ENCODE measurements at places on chromosomes 5 and 9.

- no peak for DNase-seq
Observed at GRCh38 chr9:93994132-93994531, 39.0 kb upstream of the BARX1 start.

- DNase-seq: no peak
Observed at GRCh38 chr9:132090771-132091170, 11.1 kb upstream of the MED27 start.

GRCh38 chr5:176704817-176705216 is 57.5 kb downstream of the TSPAN17 start:
- DNase-seq: no peak

DNA sequence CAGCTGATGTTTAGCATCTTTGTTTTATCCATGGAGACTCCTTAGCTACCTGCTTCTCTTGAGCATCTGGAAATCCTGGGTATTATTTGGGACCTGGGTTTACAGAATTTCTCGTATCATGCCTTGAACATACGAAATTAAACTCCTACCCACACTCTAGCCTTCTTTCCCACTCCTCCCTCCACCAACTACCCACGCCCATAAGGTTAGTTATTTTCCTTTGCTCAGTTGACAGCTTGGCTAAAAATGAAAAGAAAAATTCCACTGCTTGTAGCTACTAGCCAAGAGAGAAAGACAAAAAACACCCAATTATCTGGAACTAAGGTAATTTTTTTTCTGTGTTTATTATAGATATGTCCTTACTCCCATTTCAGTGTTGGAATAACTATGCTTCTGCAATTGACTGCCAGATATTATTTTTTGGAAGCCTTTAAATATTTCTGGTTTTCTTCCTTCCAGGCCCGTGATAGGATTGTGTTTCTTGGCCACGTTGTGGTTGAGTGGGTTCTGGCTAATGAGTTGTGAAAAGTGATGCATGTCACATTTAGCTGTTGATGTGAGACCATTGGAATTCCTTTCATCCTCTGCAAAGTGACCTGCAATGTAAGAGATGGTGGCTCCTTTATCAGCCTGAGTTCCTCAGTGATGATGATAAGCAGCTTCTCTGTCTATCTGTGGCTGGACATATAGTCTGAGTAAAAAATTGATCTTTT is 308.1 kb downstream of the LRRC70 start:
- DNase-seq: no peak

DNA sequence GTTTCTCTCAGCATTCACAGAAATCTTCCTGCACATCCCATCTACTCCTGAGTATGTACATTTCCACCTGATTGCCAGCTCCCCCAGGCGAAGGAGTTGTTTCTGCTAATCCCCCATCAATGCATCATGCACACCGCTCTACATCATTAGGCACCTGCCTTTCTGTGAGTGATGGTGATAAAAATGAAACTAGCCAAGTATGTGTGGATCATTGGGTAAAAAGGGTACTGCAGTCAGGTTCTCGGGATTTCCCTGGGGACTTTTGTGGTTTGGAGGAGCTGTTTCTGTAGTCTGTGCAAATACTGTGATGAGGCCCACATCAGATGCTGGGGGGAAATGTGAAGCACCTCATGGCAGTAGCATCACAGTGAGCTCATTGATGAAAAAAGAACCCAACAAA is 30.4 kb downstream of the CAMK4 start:
- DNase-seq: no peak

DNA sequence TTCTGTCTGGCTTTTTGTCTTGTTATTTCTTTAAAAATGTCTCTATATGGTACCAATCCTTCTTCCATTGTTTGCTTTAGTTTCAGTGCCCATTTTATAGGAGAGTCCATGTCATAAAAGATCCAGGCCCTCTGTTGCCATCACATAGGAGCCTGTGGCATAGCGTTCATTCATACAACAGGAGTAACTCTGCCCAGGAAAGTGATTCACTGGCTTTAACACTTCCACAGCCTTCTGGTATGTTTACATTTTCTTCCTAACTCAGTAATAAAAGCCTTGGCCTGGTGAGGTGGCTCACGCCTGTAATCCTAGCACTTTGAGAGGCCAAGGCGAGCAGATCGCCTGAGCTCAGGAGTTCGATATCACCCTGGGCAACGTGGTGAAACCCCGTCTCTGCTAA is 519.3 kb upstream of the PTGER4 start:
- DNase-seq: no peak

- DNase-seq: peak; percentile 57
Observed at GRCh38 chr9:5586391-5586802, 42.5 kb upstream of the RIC1 start.

DNA sequence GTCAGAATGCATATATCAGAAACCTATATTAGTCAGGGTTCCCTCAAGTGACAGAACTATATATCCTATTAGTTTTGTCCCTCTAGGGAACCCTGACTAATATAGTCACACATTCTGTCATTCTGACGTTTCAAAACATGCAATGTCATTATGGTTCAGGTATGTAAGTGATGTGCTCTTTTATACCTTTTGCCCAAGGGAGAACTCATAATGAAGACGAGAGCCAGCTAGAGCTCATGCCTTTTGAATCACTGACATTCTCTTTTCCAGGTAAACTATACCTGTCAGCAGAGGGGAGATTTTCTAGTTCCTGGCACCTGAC is 576.7 kb downstream of the LRRC70 start:
- no peak for DNase-seq

- no peak for DNase-seq
Observed at GRCh38 chr5:8912106-8912505, 633.8 kb downstream of the SEMA5A start.

GRCh38 chr9:94199776-94200175 is 59.3 kb upstream of the ZNF169 start:
- no peak for DNase-seq

- DNase-seq: no peak
Observed at GRCh38 chr9:3124001-3124400, 280.1 kb upstream of the PUM3 start.

- DNase-seq: no peak
Observed at GRCh38 chr5:6013506-6013905, 364.8 kb downstream of the MED10 start.

GRCh38 chr9:23254404-23255184 is 571.4 kb downstream of the ELAVL2 start:
- DNase-seq: no peak

GRCh38 chr5:144120661-144121180 is 49.7 kb downstream of the YIPF5 start:
- DNase-seq: no peak

DNA sequence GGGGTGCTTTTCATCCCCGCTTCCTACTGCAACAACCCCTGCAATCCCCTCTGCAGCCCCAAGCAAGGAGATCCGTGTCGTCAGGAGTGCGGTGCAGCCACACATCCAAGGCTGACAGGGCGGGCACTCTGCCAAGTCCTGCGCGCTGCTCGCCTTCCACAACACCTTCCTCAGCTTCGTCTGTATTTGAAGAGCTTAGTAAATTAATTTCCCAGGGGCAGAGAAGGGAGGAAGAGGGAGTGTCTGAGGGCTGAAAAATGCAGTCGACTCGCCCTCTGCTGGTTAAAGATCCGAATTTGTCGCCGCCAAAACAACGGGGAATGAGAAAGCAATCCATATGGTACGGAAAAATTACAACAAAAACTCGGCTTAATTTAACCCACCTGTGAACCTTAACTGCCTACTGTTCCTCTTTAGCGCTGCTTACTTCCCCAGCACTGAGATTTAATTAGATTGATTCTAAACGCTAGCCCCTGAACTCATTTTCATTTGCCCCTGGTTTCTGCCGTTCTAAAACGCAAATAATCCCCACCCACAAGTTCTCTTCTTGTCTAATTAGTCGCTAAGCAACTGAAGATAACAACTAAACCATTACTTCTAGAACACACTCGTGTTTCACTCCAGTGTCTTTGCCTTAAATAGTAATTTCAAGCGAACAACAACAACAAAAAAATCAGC is 10.9 kb upstream of the PCDHB1 start:
- DNase-seq: no peak

GRCh38 chr9:69757996-69758675 is 1.7 kb downstream of the PTAR1 start:
- no peak for DNase-seq

- no peak for DNase-seq
Observed at GRCh38 chr5:14414007-14414406, 167.6 kb upstream of the OTULINL start.

GRCh38 chr5:81525690-81526089 is 131.8 kb upstream of the ACOT12 start:
- DNase-seq: peak; percentile 37
